Stimulated activated CD8-positive, alpha-beta memory T cell treated with anti-CD3 and anti-CD28 coated beads, Interleukin-4, amount 100 ng/mL, for 48 hours (primary cell): ENCODE measurements at places on chromosomes 1 and 21.

GRCh38 chr1:24198766-24199165 is 11.7 kb upstream of the IFNLR1 start:
- no peak for DNase-seq

DNA sequence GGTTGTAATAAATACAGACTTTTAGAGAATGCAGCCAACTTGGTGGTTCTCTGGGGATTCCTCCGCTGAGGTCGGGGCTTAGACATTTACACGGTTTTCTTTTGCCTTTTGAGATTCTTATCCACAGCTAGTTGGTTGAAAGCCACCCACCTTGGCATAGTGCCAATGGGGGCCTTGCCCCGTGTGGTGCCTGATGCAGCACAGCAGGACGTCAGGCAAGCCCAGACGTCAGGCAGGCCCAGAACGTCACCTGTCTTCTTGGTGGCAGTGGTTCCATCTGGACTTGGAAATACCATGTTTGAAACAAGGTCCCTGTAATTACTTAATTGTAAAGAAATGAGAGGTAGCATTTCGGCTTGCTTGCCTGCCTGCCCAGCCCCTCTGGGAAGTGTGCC is 78.5 kb downstream of the GALNT2 start:
- DNase-seq: no peak

GRCh38 chr1:66533804-66534740 is at the start of gene SGIP1:
Gene SGIP1, plus strand, starts transcription at chr1:66534153. Its CDS starts 206 bp downstream, at chr1:66534359.
- DNase-seq: peak; percentile 24

- peak; percentile 65 for DNase-seq
These were observed 334.8 kb upstream of the CAMK1G start for GRCh38 chr1:209248649-209249279.

GRCh38 chr1:201842472-201843027 is 13.6 kb downstream of the IPO9 start:
- DNase-seq: no peak

DNA sequence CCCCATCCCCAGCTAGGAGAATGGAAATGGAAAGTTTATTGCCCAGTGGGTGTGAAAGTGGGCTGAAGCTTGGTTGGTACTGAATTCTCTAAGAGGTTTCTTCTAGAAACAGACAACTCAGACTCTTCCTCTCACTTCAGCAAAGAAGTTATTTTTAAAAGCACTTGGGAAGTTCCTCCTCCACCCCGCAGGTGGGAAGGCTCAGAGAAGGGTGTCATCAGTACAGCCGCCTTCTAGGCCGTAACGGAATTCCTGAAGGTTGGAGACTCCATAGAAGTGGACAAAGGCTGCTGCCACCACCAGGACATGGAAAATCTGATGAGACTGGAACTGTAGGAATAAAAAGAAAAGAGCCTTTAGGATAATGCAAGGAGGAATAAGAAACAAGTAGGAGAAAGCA is 14.3 kb upstream of the KLHL12 start:
- DNase-seq: no peak

GRCh38 chr1:197390856-197391255 is 122.8 kb downstream of the CRB1 start:
- DNase-seq: no peak

GRCh38 chr1:53524428-53525375 is 65.5 kb downstream of the DMRTB1 start:
- no peak for DNase-seq

DNA sequence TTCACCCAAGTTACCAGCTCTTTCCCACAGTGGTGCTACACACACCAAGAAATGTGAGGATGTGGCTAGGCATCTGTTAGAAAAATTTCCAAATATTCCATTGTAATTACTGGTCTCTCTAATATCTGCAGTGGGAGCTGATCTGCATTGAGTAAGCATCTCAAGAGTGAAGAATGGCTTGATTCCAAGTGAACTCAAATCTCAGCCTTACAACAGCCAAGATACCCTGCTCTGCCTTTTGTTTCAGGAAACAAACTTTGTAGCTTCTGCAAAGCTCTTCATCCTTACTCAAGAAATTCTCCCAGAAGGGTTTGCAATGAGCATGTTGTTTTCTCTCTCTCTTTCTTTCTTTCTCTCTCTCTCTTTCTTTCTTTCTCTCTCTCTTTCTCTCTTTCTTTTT is 181.1 kb downstream of the FCRL5 start:
- DNase-seq: no peak

GRCh38 chr1:185325413-185325812 is 8.4 kb upstream of the IVNS1ABP start:
- no peak for DNase-seq

- DNase-seq: no peak
These were observed 105.0 kb upstream of the SPAG17 start for GRCh38 chr1:118290046-118290445.

DNA sequence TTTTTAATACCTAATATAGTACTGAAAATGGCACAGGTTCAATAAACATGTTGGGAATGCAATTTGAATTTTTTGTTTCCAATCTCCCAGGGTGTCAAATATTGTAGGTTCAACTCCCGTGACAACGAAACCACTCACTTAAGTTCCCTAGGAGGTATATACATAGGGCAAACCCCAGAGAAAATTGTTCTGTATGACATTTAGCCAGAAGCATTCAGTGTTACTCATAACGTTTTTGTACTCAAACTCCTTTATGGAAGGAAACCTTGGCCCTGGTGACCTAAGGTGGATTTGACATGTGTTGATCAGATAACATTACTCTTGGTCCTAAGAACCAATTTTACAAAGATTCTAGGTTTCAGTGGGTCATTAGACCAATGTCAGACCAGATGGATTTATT is 110.6 kb downstream of the USP25 start:
- no peak for DNase-seq

GRCh38 chr21:20649231-20649630 is 349.0 kb upstream of the NCAM2 start:
- no peak for DNase-seq

DNA sequence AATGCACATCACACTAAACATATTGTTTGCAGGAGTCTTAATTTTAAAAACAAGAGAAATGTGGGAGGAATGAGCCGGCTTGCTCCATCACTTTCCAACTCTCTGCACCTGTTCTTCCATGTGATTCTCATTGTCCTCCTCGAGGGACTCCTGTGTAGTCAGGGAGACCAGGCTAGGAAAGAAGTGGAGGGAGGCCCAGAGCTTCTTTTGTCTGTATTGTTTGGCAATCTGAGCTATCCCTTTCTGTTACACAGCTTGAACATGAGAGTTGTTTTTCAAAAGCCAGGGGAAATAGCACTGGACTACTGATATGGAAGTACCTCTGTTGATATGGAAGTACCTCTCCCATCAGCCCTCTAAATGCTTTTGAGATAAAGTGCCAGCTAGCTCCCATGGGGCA is 18.8 kb upstream of the LRRC8D start:
- no peak for DNase-seq

- DNase-seq: no peak
These were observed 253.1 kb upstream of the ADGRL4 start for GRCh38 chr1:79259390-79260336.

GRCh38 chr1:41802532-41803501 is 115.9 kb downstream of the HIVEP3 start:
- DNase-seq: no peak

- DNase-seq: peak; percentile 12
These were observed 1.0 kb upstream of the PDZK1IP1 start for GRCh38 chr1:47190857-47191256.

DNA sequence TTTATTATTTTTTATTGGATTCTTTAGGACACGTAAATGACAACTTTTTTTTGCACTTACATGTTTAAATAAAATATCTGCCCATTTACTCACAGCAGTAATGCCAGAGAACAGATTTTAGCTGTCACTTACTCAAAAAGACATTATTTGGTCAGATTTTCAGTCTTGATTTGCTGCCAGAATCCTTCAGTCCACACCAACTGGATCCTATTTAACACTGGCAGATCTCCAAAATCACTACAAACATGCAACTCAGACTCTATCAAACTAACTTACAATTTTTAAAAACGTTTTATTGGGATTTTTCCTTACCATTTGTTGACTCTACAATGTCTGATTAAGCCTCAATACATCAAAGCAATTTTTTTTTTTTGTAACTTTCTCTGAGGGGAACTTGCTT is 11.1 kb downstream of the ATP6V1G3 start:
- DNase-seq: no peak

- DNase-seq: no peak
These were observed 888.2 kb upstream of the CXADR start for GRCh38 chr21:16624479-16625118.

DNA sequence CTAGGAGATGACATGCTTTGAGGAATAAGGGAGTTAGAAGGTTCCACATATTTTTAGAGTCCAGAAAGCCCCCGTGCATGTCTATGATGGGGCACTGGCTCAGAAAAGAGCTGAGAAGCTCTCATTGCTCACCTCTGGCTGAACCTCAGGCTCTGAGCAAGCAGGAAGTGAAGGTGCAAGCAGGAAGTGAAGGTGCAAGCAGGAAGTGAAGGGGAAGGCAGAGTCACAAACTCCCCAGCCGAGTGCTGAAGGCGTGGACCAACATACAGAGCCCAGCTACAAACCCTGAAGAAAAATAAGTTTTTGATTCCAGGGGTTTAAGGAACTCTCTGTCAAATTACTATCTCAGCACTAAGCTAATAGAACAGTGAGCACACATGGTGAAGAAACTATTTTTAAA is 7.0 kb downstream of the KRTAP10-8 start:
- DNase-seq: peak; percentile 54

- peak; percentile 58 for DNase-seq
These were observed 9.1 kb downstream of the OLIG1 start for GRCh38 chr21:33078907-33079582.

DNA sequence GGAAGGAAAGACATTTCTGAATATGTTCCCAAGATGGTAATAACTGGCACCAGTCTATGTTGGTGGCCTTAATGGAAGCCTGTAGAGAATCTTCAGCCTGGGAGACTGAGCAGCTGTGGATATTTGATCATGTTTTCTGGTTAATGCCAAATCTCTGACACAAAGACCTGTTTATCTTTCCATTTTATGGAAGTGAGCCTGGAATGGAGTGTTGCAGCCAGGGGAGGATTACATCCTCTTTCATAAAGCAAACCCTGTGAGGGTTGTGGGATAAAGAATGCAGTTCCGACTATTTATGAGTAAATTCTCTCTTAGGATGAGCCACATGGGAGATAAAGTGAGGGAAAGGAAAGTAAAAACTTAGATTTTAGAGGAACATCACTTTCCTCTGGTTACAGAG is 144.1 kb downstream of the PCP4 start:
- DNase-seq: no peak

DNA sequence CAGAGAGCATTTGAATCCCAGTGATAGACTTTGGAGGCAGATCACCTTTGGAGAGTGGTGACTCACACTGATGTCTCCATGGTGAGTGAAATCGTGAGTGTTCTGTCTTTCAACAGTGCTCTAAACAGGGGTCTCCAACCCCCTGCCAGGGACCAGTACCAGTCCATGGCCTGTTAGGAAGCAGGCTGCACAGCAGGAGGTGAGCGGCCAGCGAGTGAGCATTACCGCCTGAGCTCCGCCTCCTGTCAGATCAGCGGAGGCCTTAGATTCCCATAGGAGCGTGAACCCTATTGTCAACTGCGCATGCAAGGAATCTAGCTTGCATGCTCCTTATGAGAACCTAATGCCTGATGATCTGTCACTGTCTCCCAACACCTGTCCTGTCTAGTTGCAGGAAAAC is 61.8 kb upstream of the B3GALNT2 start:
- DNase-seq: no peak

- DNase-seq: peak; percentile 41
These were observed 500.4 kb downstream of the PTPRU start for GRCh38 chr1:29736582-29737188.

DNA sequence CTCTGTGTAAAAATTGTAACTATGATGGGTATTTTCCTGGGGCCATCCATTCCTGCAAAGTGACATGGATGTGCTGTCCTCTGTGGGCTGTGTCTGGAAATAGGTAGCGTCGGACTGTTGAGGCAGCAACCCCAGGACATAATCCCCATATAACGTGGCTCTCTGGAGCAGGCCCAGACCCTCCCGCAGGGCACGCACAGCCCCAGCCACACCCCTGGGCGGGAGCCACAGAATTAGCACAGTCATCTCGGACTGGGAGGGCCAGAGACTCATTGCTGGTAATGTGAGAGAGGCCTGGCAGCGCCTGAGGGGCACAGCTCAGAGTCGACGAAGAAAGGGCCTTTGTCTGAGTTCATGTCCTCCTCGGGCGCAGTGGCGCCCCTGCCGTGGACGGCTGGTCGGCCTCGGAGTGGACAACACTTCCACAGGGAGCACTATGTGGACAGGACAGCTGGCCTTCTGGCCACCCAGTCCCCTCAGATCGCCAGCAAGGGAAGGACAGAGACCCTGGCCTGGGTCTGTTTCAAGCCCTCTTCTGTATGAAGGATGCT is 20.1 kb downstream of the SIM2 start:
- DNase-seq: no peak

DNA sequence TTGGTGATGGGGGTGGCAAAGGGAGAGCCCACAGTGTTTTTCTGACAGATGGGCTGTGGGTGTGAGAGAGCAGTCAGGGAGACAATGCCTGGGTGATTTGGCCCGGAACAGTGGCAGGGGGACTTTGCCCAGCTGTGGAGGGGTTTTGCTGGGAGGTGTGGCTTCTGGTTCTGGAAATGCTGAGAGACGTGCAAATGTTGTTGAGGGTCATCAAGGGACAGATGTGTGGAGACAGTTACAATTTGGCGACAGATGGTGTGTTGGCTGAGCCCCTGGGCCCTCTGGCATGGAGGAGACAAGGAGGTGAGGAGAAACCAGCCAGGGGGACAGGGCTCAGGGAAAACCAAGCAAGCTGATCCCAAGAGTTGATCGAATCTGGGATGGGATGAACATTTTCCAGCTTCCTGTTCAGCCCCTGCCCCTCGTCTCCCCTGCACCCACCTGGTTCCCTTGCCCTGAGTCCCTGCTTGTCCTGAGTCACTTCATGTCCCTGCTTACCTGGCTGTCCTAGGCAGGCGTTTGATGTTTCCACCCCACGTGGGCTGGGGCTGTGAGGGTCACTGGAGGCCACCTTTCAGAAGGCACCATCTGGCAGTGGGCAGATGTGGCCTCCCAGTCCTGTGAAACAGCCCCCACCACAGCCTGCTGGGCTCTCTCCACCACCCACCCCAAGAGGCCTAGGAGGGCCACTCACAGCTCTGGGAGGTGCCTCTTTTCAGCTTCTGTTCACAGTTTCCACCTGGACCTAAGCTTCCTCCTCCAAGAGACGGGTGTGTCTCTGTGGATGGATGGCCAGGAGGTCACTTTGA is 15.8 kb upstream of the ZNF678 start:
- DNase-seq: no peak

- no peak for DNase-seq
These were observed 16.5 kb downstream of the ZNF697 start for GRCh38 chr1:119631433-119632102.

DNA sequence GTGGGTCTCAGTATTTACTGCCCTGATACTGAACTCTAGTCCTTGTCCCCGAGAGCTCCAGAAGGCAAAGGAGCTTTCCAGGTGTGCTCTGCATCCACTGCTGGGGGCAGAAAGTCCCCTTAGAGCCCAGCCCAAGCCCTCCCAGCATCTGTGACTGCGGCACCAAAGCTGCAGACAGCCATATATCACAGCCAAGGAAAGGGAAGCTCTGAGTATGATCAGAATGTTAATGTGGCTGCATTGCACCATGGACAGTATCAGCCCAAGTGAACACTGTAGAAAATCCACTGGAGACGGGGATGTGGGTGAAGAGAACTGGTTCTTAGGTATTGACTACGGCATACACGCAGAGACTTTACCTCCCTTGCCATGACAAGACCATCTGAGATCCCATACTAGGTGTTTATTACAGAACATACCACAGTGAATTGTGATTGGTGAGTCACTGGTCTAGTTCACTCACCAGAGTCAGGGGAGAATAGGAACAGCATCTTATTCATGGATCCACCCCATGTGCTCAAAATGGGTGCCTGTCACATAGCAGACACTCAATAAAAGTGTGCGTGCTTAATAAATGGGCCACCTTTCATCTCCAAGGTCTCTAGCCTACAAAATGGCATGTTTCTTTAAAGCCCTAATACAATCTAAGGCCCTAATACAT is 170.3 kb downstream of the HHIPL2 start:
- DNase-seq: no peak
